ENCODE measurements at places on chromosomes 1 and 21. TPM values are rescaled to one million over a fixed set of nuclear protein-coding genes. Genes with fewer than 3 reads are reported as not detected.

NMNAT2 gene
- 8.2 TPM for total RNA-seq

CA14 gene
- total RNA-seq, result not detected

ADAMTSL4 gene
- 1.2 TPM for total RNA-seq

DNM3 gene
- total RNA-seq, result 3.1 TPM

MRPS6 gene
- total RNA-seq, result 72.1 TPM

PLPPR5 gene
- total RNA-seq, result not detected

Measured in M059J (cell line).